ENCODE measurements at places on chromosomes 16 and 17.

GRCh38 chr16:84751241-84751640, 51.4 kb downstream of the USP10 start:
- no peak for DNase-seq

- DNase-seq, result no peak
Measured at GRCh38 chr16:71954699-71955195, 45.5 kb downstream of the PKD1L3 start.

- no peak for DNase-seq
Measured at GRCh38 chr16:59611556-59611955, 877.4 kb upstream of the GOT2 start.

DNA sequence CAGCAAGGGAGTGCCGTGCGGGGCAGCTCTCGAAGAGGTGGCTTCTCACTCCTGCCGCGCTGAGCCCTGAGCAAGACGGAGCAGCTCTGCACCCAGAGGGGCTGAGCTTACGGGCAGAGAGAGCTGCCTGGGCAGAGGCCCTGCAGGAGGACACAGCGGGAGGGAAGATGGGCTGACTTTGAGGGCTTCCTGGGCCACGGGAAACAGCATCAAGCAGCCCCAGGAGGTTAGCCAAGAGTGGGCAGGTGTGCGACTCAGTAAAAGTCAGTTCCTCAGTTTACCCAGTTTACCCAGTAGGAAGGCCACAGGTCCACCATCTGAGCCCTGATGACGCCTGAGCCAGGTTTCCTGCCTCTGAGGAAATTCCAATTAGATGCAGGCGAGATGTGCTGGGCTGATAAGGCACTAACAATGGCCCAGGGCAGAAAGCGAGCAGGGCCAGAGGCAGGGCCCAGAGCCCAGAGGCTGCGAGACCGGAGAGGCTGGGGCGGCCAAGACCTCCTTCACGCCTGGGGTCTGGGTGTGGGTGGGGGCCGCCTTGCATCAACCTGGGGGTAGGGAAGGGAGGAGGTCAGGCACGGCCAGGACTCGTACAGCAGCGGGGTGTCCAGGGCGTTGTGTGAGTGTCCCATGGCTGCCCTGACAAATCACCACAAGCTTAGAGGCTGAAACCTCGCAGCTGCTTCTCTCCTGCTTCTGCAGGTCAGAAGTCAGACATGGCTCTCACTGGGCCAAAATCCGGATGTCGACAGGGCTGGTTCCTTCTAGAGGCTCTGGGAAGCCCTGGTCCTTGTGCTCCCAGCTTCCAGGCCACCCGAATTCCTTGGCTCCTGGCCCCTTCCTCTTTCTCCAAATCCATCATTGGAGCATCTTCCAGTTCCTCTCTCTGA, 32.0 kb upstream of the CIBAR2 start:
- DNase-seq, result no peak

- DNase-seq, result no peak
Measured at GRCh38 chr16:50395763-50396710, 27.2 kb upstream of the BRD7 start.

DNA sequence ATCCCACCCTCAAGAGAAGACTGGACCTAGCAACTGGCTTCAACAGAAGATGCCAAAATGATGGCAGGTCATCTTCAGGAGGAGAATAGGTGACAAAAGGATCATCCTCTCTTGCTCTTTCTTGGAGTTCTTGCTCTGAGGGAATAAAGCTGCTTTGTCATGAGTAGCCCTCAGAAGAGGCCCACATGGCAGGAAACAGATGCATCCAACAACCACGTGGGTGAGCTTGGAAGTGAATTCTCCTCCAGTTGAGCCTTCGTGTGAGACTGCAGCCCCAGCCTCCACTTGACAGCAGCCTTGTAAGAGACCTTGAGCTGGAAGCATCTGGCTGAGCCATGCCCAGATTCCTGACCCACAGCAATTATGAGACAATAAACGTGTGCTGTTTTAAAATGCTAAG, 87.5 kb downstream of the DYNLRB2 start:
- no peak for DNase-seq

- DNase-seq, result no peak
Measured at GRCh38 chr17:81708739-81709185, 3.3 kb upstream of the SLC25A10 start.

DNA sequence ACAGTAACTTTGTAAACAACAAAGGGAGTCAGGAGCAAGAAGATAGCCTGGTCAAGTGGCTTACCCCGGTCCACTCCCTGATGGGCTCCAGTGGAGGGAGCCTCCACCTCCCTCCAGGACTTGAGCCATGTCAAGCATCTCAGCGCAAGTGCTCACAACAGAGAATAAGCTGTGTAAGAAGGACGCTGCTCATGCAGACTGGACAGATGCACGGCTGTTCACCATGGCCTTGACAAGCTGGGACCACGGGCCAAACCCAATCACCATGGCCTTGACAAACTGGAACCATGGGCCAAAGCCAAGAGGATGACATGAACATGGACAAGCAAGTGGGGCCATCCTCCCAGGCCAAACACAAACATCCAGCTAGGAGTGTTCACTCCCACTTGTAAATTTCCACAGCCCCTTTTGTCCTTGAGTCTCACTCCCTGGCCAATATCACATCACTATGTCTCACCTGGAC, 3.4 kb upstream of the PITPNM3 start:
- DNase-seq, result no peak

- no peak for DNase-seq
Measured at GRCh38 chr17:35752471-35752870, 568 bp downstream of the GAS2L2 start.

Data from activated CD4-positive, alpha-beta T cell treated with anti-CD3 and anti-CD28 coated beads, Interleukin-2, amount 50 U/mL, for 24 hours (primary cell).